ENCODE measurements at places on chromosomes 2 and 18. TPM values are rescaled to one million over a fixed set of nuclear protein-coding genes. Genes with fewer than 3 reads are reported as not detected.
A peak's percentile ranks its signal among the peaks of the same experiment; 100 is the strongest.

Gene TOGARAM2
- 4.8 TPM for total RNA-seq

Gene FBXO36
- total RNA-seq = 0.71 TPM

Gene UGT1A4
- not detected for total RNA-seq

Gene ASAP2
- 0.83 TPM for total RNA-seq

Gene SPDYA
- 1.9 TPM for total RNA-seq

Gene SAG
- total RNA-seq = not detected

Gene QPCT
- total RNA-seq = 2.1 TPM

Gene SLC5A7
- not detected for total RNA-seq

Gene INO80B
- total RNA-seq = 51.8 TPM

DNA sequence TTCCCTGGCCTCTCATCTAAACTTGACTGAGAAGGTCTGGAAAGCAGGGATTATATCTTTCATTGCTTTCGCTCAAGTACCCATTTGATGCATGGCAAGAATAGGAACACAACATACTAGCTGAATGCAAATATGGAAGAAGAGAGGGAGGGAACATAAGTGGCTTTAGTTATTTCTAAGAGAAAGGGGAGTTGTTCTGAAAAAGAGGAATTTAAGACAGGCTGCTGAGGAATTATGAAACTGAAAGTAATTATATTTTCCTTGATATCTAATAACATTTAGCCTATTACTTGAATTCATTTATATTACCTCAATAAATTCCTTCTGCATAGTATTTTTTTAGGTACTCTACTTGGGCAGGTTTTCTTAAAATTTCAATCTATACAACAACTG lies 105.8 kb upstream of the TTN start:
- peaks cover 10% of the 10 kb centered on the region for H3K4me1 ChIP-seq
- no peaks in the 10 kb centered on the region for H3K36me3 ChIP-seq
- H3K4me3 ChIP-seq = no peak overlapping the region
- H3K27ac ChIP-seq = no peak overlapping the region
- no peaks in the 10 kb centered on the region for H3K27me3 ChIP-seq

- no peak for DNase-seq
- peaks cover 4% of the 10 kb centered on the region for H3K4me1 ChIP-seq
- H3K4me3 ChIP-seq = no peak overlapping the region
- H3K36me3 ChIP-seq = no peaks in the 10 kb centered on the region
Measured at GRCh38 chr2:160612266-160612856, 118.8 kb upstream of the RBMS1 start.

- no peak for DNase-seq
- no peak overlapping the region for H3K4me3 ChIP-seq
- H3K27ac ChIP-seq = no peak overlapping the region
- H3K27me3 ChIP-seq = no peaks in the 10 kb centered on the region
- peaks cover 42% of the 10 kb centered on the region for H3K36me3 ChIP-seq
Measured at GRCh38 chr18:79509536-79509930, 113.8 kb downstream of the NFATC1 start.

- no peak for DNase-seq
- H3K27me3 ChIP-seq = no peaks in the 10 kb centered on the region
- H3K36me3 ChIP-seq = no peaks in the 10 kb centered on the region
- no peaks in the 10 kb centered on the region for H3K4me1 ChIP-seq
- H3K4me3 ChIP-seq = no peak overlapping the region
- no peak overlapping the region for H3K27ac ChIP-seq
Measured at GRCh38 chr2:182379241-182379640, 47.6 kb downstream of the PDE1A start.

DNA sequence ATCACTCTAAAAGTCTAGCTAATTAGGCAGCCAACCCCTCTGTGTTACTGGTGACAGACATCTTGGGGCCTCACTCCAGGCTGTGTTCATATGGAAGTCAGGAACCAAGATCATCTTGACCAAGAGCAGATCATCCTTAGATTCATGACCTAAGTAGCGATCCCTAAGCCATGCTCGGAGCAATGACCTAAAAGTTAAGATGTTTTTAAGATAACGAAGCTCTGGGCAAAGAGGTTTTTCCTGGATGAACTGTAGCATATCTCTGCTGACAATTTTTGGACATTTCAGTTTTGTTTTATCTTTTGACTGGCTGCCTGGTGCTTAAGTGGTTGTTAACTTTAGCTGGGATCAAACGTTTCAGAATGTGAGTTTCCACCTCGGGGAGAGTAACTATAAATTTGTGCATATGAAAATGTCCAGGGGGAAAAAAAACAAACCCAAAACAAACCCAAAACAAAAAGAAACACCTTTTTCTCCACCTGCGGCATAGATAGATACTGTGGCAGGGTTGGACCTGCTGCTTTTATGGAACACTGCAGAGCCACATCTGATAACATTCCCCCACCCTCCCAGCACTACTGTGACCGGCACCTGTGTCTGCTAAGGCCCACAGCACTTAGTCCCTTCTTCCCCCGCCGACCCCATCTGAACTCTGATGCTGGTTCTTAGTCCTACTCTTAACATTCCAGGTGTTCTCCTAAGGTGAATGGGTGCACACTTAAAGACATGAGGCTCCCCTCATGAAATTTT lies 45.5 kb downstream of the EPAS1 start:
- peaks cover 29% of the 10 kb centered on the region for H3K27me3 ChIP-seq
- no peak overlapping the region for H3K27ac ChIP-seq
- no peak for DNase-seq
- peaks cover 16% of the 10 kb centered on the region for H3K4me1 ChIP-seq
- peaks cover 5% of the 10 kb centered on the region for H3K36me3 ChIP-seq

DNA sequence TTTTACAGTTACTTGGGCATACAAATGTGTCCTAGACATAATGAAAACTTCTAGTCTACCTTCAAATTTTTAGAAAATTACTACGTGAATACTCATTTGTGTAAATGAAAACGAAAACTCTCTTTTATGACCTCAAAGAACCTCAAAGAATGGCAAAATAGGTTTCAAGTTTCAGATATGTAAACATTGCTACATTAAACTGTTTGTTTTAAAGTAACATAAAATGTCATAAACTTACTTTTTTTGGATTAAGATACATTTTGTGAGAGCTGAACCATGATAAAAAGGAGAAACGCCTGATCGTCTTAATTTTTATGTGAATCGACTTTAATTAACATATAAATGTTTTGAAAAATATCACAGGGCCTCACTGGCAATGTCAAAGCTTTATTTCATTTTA lies 91.4 kb downstream of the PPP1R1C start:
- DNase-seq = no peak
- no peaks in the 10 kb centered on the region for H3K36me3 ChIP-seq
- no peaks in the 10 kb centered on the region for H3K4me1 ChIP-seq
- H3K4me3 ChIP-seq = no peak overlapping the region
- H3K27me3 ChIP-seq = peaks cover 3% of the 10 kb centered on the region
- no peak overlapping the region for H3K27ac ChIP-seq

DNA sequence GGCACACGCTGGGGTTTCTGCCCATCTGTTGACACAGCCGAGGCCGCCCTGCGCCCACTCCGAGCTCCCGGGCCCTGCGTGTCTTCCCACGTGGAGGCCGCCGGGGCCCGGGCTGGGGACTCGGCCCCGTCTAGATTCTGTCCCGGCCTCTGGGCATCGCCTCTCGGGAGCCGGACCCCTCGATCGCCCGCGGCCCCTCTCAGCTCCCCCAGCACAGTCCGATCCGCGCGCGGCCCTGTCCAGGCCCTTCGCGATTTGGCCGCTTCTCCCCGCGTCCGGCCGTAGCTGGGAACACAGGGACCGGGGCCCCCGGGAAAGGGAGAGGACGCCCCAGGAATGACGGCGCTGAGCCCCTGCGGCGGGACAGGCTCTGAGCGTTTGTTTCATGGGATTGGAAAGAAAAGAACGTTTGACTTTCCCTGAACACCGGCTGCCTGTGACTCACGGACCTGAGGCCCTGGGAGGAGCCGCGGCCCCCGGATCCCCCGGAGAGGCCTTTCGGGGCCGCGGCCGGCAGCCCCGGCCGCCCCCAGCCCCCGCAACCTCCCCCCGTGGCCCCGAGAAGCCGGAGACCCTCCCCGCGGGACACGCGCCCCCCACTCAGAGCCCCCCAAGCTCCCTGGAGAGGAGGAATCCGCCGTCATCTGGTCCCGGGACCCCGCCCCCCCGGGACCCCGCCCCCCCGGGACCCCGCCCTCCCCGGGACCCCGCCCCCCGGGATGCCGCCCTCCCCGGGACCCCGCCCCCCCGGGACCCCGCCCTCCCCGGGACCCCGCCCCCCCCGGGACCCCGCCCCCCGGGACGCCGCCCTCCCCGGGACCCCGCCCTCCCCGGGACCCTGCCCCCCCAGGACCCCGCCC lies 62.7 kb upstream of the CTDP1 start:
- no peaks in the 10 kb centered on the region for H3K36me3 ChIP-seq
- H3K27ac ChIP-seq = no peak overlapping the region

DNA sequence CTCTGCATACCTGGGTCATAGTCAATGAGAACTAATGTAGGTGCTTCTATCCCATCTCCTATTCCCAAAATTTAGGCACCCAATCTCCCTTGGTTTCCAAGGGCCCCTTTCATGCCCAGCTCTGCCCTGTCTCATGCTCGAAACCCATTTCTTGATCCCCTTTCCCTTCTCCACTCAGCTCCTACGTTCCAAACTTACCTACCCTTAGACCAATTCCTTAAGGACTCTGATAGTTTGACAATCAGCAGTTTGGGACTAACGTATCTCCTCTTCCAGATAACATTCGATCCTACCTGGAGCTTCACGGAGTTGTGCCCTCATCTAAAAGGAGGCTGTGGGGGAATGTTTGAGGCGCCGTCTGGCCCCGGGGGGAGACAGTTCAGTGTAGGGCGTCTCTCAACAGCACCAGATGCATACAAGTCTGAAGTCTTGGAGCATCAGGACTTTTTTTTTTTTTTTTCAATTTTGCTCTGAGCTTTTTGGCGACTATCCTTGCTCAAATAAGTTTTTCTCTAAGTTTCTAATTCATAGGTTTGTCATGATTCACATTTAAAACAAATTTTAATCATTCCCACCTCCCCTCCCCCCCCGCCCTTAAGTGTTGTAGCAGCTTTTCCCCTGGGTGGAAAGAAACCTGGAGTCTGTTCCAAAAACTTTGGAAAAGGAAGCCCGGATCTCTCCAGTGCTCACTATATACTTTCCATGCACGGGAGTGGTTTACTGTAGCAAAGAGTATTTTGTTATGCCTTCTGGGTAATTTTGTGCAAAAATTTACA lies 141.2 kb upstream of the LGALSL start:
- no peaks in the 10 kb centered on the region for H3K4me1 ChIP-seq
- no peak overlapping the region for H3K4me3 ChIP-seq
- H3K27ac ChIP-seq = no peak overlapping the region
- H3K36me3 ChIP-seq = no peaks in the 10 kb centered on the region

GRCh38 chr2:2850859-2851258 lies 519.8 kb upstream of the MYT1L start:
- no peak overlapping the region for H3K4me3 ChIP-seq
- no peak for DNase-seq
- no peaks in the 10 kb centered on the region for H3K36me3 ChIP-seq
- no peaks in the 10 kb centered on the region for H3K4me1 ChIP-seq
- H3K27me3 ChIP-seq = no peaks in the 10 kb centered on the region

- no peaks in the 10 kb centered on the region for H3K27me3 ChIP-seq
- no peaks in the 10 kb centered on the region for H3K4me1 ChIP-seq
- no peaks in the 10 kb centered on the region for H3K36me3 ChIP-seq
- no peak overlapping the region for H3K4me3 ChIP-seq
Measured at GRCh38 chr2:229475778-229476177, 204.7 kb upstream of the PID1 start.

DNA sequence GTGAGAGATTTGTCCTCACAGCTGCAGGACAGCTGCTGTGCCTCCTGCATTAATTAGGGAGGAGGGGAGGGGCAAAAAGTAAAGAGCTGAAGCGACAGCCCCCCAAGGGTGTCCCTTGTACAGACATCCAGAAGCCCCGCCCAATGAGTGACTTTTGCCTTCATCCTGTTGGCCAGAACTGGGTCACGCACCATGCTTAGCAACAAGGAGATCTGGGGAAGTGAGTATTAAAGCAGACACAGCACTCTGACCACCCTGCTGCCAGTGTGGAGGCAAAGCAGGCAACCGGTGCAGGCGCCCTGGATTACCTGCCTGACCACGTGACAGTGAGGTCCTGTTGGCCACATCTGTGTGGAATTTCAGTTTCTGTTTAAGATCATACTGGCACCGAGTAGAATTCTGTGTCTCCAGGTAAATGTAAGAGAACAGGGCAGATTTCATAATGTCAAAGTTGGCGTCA lies 21.5 kb upstream of the BIN1 start:
- peak; percentile 48 for DNase-seq
- peaks cover 18% of the 10 kb centered on the region for H3K27me3 ChIP-seq
- H3K36me3 ChIP-seq = no peaks in the 10 kb centered on the region
- no peak overlapping the region for H3K27ac ChIP-seq

DNA sequence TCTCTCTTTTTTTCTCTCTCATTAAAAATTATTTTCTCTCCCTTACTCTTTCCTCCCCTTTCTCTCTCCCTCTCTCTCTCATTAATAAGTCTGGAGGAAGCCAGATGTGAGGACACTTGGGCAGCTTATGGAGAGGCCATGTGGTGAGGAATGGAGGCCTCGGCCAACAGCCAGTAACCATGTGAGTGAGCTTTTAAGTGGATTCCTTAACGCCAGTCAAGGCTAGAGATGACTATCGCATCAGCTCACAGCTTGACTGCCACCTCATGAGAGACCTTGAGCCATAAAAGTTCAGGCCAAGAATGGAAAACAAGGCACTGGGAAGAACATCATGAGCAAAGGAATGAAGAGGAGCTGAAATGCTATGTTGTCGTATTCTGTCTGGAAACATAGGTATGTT lies 39.1 kb downstream of the ETAA1 start:
- peaks cover 1% of the 10 kb centered on the region for H3K27me3 ChIP-seq
- no peaks in the 10 kb centered on the region for H3K4me1 ChIP-seq
- H3K4me3 ChIP-seq = no peak overlapping the region
- DNase-seq = no peak

GRCh38 chr2:219506802-219507526 lies 7.3 kb upstream of the ASIC4 start:
- peaks cover 25% of the 10 kb centered on the region for H3K27me3 ChIP-seq
- H3K36me3 ChIP-seq = peaks cover 15% of the 10 kb centered on the region
- peaks cover 13% of the 10 kb centered on the region for H3K4me1 ChIP-seq
- H3K4me3 ChIP-seq = no peak overlapping the region
- DNase-seq = no peak

- DNase-seq = no peak
- H3K27ac ChIP-seq = no peak overlapping the region
- no peaks in the 10 kb centered on the region for H3K36me3 ChIP-seq
- peaks cover 13% of the 10 kb centered on the region for H3K27me3 ChIP-seq
Measured at GRCh38 chr2:20091305-20091991, 40.0 kb upstream of the LAPTM4A start.

DNA sequence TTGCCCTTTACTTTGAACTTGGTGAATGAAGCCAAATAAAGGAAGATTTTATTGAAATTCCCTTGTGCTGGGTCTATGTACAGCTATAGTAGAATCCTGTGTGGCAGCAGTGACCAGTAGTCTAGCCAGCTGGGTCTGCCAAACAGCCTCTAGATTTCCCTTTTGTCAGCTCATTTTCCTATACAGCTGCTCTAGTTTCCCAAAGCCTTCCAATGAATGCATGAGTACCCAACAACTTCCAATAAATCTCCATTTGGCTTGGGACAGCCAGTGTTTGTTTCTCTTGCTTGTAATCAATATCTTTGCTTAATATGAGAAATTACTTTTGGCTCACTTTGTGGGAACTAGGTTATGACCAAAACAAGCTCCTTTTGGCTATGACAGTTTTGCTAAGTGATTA lies 43.6 kb downstream of the SCN9A start:
- no peak for DNase-seq
- H3K36me3 ChIP-seq = no peaks in the 10 kb centered on the region
- no peaks in the 10 kb centered on the region for H3K27me3 ChIP-seq
- no peak overlapping the region for H3K27ac ChIP-seq
- no peak overlapping the region for H3K4me3 ChIP-seq
- H3K4me1 ChIP-seq = no peaks in the 10 kb centered on the region

Data from activated CD4-positive, alpha-beta T cell treated with anti-CD3 and anti-CD28 coated beads, Interleukin-2, amount 10 ng/mL, durations not matched to agents 24 days and 14 days (primary cell).